ENCODE measurements at places on chromosomes 6 and 20. TPM values are rescaled to one million over a fixed set of nuclear protein-coding genes. Genes with fewer than 3 reads are reported as not detected.

- DNase-seq, result peak; percentile 66
Observed at GRCh38 chr20:62120990-62121775, 1.1 kb upstream of the LSM14B start.

DNA sequence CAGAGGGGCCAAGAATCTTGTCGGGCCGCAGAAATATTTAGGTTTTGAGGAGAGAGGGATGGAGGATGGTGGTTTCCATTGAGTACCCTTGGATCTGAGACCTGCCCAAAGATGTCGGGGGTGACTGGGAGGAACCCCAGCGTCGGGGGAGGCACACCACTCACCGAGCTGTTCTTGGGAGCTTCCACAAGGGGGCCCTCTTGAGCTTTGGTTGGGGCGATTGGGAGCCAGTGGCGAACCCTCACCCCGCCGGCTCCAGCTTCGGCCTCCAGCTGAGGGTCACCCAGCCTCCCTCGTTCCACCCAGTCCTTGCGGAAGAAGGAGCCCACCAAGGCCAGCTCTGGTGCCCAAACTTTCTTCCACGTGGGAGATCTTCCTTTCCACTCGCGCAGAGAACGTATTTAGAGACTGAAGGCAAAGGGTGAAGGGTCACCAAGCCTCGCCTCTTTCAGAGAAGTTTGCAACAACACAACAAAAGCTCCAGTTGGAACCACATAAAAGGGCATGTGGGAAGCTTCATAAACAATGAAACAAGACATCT lies 33.6 kb downstream of the APCDD1L start:
- peak; percentile 59 for DNase-seq

DNA sequence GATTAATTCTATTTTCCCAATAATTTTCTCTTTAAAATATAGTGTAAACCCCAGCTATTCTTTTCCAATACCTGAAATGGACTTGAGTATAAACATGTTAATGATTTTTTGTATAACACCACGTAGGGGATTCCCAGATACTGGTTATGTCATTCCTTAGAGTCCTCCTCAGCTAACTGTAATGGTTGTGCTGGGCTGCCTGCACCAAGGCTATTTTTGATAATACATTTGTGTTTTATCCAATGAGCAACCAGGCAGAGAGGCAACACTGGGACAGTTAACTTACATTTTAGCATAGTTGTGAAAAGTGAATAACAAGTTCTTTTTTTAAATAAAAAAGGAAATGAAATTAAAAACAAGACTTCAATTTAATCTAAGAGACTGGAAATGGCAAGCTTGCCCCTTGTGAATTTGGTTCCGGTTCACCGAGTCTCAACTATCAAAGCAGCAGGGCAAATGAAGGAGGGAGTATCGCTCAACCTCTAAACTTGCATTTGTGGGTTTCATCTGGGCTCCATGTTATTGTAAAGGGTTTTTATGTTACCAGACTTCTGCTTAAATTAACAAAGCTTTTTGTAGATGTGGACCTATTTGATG lies 18.8 kb upstream of the BACH2 start:
- DNase-seq, result no peak

DNA sequence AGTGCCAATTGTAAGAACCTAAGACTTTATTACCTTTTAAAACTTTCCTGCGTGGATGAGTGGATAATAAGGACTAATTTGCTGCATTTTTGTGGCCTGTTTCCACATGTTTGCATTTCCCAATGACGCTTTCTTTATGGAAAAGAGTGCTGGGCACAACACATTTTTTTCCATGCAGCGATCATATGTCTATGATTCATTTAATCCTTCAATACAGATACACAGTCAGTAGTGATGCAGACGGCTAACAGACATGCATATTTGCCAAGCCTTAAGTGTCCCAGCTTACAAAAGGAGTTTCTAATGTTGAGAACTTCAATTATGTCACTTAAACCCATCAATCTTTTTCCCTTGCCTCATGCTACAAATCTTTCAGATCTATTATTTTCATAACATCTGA lies 239.8 kb upstream of the PREP start:
- DNase-seq, result no peak

GRCh38 chr20:1569415-1569881 lies 11.9 kb upstream of the SIRPD start:
- no peak for DNase-seq

DNA sequence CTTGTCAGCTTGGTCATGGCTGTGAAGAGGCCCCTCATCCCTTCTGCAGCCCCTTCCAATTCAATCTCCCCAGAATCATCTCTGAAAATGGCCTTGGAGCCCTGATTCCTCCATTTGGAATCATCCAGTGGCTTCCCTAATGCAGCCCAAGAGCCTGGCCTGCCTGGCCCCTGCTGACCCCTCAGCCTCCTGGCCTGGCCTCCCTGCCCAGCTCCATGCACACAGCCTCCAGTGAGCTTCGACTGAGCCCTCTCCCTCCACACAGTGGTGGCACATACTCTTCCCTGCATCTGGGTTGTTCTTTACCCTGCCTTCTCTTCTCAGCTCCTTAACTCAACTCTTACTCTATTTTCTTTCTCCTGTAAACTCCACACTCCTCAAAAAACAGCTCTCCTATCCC lies 120.9 kb downstream of the ANKRD60 start:
- DNase-seq, result no peak

GRCh38 chr6:90508753-90509152 lies 78.1 kb downstream of the MAP3K7 start:
- no peak for DNase-seq

- DNase-seq, result no peak
Observed at GRCh38 chr6:89199579-89199978, 17.6 kb downstream of the GABRR1 start.

- DNase-seq, result no peak
Observed at GRCh38 chr20:37903317-37904007, 535 bp downstream of the VSTM2L start.

DNA sequence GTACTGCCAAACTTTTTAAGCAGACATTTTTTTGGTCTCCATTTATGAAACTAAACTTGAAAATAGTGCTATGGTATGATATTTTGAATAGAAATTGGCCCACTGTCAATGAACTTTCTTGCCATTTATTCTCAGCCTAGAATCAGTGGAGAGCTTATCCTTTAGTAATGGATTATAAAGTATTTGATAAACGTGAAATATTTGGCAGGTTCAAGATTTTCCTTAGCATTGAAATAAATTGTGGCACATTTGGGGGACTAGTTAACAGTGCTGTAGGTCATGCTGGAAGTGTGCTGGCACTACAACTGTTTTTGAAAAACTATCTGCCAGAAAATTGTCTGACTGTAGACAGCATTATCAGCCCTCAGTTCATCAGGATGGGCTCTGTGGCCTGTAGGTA lies 2.1 kb downstream of the PRSS35 start:
- DNase-seq, result no peak

DNA sequence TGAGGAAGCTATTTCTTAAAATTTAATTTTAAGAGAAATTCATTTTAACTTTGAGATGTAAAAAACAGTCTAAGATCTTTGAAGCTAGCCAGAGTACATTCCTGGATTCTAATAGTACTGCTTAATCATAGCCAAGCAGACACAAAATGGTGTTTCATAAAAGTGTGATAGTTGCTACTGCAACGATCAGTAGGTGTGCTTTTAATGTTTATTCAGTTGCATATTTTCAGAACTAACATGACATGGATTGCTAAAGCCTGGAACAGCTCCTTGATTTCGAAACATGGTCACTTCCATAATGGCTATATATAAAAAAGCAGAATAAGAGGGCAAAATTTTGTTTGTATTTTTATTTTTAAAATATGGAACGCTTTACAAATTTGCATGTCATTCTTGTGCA lies 35.5 kb downstream of the SESN1 start:
- DNase-seq, result no peak

DNA sequence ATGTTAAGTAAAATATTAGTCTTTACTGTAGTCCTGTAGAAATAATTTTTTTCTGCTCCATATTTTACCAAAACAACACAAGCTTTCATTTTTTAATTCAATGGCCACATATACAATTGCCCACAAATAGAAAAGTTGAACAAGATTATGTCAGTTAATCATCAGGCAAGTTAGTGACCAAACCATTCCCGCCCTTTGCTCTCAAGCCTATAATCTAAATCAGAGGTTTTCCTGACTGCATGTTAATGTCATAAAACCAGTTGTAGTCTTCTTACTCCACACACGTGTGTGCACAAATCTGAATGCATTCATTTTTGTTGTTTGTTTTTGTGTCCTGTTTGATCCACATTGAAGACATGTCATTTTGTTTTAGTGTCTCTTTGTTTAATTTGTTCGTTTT lies 1357.7 kb upstream of the GJE1 start:
- no peak for DNase-seq

The KIF25 gene
- total RNA-seq, result not detected

The SLC22A3 gene
- total RNA-seq, result 12.0 TPM

The MDFI gene
- total RNA-seq, result 2.2 TPM

The THBD gene
- total RNA-seq, result 30.3 TPM

The NHLRC1 gene
- total RNA-seq, result not detected

The FAM110A gene
- 14.6 TPM for total RNA-seq

The GLP1R gene
- total RNA-seq, result not detected

The SCUBE3 gene
- 0.64 TPM for total RNA-seq

The ITPA gene
- 41.6 TPM for total RNA-seq

The DNAH8 gene
- total RNA-seq, result 0.16 TPM

The RAD21L1 gene
- total RNA-seq, result not detected

The LYRM2 gene
- 17.8 TPM for total RNA-seq
